ENCODE measurements at places on chromosomes 5 and 9.

GRCh38 chr5:92852219-92852618, 728.8 kb downstream of the NR2F1-AS1 start:
- no peak for DNase-seq

DNA sequence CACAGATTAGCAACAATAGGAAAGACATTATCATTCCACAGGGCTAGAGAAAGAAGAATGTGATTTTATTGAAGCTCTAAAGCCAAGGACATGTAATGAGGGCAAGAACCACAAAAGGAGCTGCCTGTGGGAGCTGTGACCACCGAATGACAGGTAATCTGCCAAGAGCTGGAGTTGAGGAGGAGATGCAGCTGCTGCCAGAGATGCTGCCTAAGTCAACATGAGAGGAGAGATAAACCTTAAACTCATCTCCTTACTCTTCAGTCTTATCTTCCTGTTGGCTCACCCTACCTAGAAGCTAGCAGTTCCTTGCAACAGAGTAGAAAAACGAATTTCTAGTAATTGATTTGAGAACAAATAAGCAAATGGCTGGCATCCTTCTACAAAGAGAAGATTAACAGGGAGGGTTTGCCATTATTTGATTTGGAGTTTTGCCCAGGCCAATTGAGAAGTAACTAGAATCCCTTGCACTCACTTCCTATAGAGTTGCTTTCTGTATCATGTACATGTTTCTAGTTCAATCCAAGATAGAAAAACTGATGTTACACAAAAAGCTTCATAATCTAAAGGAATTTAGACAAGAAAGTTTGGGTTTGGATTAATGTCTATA, 539.2 kb downstream of the TLE1 start:
- no peak for DNase-seq

DNA sequence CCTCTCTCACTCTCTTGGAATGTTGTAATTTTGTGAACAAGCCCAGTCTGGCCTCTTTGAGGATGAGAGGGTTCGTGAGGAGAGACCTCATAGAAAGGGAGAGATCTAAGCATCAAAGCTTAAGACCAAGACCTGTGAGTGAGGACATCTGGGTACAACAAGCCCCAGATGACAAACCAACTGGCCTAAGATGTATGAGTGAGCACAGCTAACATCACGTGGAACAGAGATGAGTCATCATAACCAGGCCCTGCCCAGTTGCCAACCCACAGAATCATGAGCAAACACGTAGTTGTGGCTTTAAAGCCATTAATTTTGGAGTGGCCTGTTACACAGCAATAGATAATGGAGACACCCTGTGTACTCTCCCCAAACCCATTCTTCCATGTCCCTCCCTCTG, 439.1 kb upstream of the KIF2A start:
- no peak for DNase-seq

GRCh38 chr9:105264380-105264779, 19.9 kb downstream of the SLC44A1 start:
- no peak for DNase-seq

GRCh38 chr5:146632620-146633322, 116.8 kb upstream of the GPR151 start:
- no peak for DNase-seq

DNA sequence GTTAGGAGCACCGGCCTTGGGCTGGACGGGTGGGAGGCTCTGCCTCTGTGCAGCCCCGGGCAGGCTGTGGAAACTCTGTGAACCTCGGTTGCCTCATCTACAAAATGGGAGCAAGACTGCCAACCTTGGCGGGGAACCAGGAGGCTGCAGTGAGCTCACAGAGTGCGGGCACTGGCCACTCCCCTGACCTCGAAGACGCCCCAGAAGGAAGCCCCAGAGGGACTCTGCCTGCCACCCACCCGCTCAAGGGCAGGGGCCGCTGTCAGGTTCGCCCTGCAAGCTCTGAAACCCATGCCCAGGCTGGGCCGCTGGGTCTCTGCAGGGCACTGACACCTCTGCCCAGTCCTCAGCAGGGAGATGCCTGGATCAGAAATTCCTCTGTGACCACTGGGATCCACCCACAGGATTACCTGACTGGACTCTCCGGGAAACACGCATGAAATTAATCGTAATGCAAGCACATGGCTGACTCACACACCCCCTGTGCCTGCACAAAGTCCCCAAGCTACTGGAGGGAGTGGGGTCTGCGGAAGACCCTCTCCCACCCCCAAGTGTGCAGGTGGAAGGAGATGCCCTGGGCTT, 7.4 kb downstream of the CCDC187 start:
- no peak for DNase-seq

GRCh38 chr9:13244181-13244580, 35.3 kb downstream of the MPDZ start:
- no peak for DNase-seq

DNA sequence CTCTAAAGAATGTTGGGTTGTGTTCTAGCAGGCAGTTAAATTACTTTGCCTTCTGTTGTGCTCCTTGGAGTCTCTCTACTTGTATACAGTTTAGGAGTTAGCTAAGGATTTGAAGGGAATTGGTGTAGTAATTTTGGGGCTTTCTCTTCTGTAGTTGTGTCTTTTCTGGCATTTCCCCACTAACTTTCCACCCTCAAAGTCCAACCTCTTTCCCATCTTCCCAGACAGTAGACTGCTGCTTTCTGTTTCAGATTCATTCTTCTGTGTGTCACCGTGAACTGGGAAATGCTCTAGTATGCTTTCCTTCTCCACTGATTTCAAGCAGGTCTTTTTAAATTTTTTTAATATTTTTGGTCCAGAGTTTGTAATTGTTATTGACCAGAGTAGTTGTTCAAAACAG, 4.5 kb upstream of the ANGPTL2 start:
- no peak for DNase-seq

GRCh38 chr5:33034777-33035176, 323.7 kb downstream of the NPR3 start:
- DNase-seq, result no peak

DNA sequence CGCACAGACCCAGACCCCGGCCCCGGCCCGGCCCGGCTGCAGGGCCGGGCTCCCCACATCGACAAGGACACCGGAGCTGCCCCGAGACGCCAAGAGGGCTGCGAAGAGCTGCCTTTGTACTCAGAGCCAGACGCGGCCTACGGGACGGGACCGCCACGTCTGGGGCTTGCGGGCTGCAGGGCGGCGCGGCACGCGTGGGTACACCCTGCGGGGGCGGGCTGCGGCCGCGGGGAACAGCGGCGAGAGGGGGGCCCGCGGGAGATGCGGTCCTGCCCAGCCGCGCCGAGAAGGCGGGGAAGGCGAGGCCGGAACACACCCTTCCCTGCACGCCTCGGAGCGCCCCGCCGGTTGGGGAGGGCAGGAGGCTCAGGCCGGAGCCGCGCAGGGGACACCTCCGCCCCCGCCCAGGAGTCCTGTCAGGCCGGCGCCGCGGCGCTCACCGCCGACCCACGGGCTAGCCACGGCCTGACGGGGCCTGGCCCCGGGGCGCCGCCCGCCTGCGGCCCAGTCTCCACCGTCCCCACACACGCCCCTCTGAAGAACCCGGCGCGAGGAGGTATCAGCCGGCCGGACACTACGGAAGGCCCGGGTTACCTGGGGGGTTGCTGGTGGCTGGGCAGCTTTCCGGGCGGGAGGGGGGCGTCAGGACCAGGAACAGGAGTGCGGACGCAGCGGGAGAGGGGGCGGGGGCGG, 478 bp downstream of the RAB14 start:
- DNase-seq, result peak; percentile 77

GRCh38 chr5:114469372-114469771, 107.5 kb downstream of the KCNN2 start:
- DNase-seq, result no peak

DNA sequence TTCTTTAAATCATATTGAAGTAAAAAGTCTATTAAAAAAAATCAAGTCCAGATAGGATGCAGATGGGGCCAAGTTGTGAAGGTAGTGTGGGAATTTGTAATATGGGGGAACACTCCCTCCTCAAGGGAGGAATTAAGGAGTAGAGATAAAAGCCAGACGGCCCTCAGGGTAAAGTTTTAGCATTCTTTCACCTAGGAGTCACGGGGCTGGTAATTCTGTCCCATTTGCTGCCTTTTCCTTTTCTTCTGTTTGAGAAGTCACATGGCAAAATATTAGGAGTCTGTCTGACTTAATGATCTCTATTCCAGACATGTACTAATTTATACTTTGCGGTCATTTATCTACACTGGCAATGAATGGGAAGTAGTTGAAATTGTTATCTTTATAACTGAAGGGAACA, 61.9 kb downstream of the SNX24 start:
- DNase-seq, result no peak

DNA sequence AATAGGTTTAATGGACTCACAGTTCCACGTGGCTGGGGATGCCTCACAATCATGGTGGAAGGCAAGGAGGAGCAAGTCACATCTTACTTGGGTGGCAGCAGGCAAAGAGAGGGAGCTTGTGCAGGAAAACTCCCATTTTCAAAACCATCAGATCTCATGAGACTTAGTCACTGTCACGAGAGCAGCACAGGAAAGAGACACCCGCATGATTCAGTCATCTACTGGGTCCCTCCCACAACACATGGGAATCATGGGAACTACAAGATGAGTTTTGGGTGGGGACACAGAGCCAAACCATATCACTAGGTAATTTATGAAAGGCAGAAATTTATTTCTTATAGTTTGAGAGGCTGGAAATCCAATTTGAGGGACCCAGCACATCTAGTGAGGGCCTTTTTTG, 40.0 kb downstream of the MTREX start:
- DNase-seq, result no peak

DNA sequence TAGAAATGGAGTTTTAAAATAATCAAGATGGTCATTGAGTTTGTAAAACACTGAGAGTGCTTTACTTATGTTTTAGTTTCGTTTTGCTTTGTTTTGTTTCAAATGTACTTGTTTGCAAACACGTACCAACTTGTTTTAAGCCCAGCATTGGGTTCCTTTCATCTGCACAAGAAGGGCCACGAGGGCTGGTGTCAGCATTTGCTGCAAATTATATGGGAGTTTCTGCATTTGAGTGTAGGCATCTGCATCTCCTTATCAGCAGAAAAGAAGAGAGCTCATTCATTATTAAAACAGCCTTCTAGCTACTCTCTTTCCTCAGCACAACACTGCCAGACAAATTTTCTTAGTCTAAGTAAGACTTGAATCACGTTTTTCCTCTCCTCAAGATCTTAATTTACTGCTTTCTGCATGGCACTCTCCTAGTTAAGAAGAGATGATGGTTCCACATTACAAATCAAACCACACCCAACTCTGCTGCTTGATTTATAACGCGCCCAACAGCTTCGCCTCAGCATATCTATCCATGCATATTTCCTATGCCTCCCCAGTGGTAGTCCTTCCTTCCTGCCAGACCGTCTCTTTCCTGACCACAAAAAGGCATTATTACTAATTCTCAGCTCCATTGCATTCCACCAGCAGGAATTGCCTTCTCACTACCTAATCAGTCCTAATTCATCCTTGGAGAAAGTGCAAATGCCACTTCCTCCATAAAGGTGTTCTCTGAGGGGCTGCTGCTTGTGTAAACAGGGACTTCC, 95.2 kb upstream of the CAST start:
- DNase-seq, result no peak

- no peak for DNase-seq
Measured at GRCh38 chr9:114616684-114617520, 5.8 kb downstream of the TMEM268 start.

DNA sequence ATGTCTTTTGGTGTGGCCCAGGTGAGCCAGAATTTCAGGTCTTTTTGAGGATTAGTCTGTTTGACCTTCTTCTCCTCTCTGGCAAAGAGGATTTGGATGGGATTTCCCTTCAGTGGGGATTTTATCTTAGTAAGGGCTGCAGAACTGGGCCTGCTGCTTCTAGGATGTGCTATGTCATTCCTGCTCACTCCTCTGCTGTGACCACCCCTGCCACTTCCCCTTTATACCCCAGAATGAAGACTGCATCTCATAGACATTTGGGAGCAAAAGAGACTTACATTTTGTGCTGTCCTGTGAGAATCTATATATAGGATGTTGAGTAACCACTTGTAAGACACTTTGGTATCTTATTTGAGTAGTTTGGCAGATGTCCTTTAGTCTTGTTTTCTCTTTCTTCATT, 76.2 kb downstream of the ARHGAP26 start:
- DNase-seq, result no peak

- DNase-seq, result no peak
Measured at GRCh38 chr5:98929710-98930298, 997 bp upstream of the CHD1 start.

DNA sequence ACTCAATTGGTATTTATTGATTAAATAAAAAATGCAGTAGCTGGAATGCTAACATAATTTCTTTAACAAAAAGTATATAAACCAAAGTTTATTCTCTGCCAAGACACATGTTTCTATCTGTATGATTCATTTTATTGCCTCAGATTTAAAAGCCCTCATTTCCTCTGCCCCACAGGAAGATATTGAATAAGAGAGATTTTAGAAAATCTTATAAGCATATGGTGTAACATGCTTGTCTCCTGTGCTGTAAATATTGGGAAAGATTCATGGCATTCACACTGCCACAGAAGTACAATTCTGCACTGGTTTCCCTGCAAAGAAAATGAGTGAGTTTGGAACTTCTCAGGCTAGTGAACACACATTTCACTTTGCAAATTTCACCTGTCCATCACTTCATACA, 134.9 kb upstream of the FBXL7 start:
- DNase-seq, result no peak

- no peak for DNase-seq
Measured at GRCh38 chr9:105531530-105531929, 26.4 kb upstream of the FKTN start.

DNA sequence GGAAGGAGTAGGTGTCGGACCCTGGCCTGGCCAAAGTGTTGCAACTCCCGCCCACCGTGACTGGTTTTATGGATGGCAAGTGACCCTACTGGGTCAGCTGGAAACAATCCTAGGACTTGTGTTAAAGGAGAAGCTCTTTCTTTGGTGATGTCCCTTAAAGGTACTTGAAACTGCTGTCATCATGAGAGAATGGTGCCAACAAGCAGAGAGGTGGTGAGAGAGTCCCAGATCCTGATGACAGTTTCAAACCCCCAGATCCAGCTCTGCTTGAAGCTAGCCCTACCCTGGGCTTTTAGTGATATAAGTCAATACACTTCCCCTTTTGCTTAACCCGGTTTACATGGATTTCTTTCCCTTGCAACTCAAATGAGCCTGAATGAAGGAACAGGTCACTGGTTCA, 72.5 kb upstream of the UBTD2 start:
- DNase-seq, result no peak

DNA sequence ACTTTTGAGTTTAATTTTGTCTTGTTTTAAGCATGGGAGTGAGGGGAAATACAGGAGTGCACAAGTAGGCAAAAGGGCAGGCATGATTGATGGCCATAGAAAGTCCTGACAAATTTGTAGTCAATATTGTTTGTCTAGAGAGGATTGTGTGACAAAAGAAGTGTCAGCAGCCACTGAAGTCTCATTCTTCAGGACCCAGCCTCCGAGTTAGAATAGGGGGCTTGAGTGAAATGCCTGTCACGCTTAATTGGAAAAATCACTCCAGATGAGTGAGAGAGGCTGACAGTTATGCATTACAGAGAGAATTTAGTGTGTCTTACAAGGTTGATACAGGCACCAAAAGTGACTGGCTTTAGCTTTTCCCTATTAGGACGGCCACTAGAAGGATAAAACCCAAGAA, 81.9 kb upstream of the RPS23 start:
- no peak for DNase-seq

GRCh38 chr5:8340739-8341344, 471.9 kb downstream of the MTRR start:
- peak; percentile 8 for DNase-seq

- DNase-seq, result no peak
Measured at GRCh38 chr9:71544464-71544863, 223.8 kb downstream of the CEMIP2 start.

GRCh38 chr5:100518377-100518776, 16.8 kb upstream of the FAM174A start:
- DNase-seq, result no peak

GRCh38 chr9:16345902-16346301, 524.6 kb downstream of the BNC2 start:
- DNase-seq, result no peak

GRCh38 chr9:11356067-11356466, 743.3 kb upstream of the PTPRD start:
- no peak for DNase-seq

Measured in right kidney (tissue), 9 donors.